ENCODE measurements at places on chromosomes 7 and 10. TPM values are rescaled to one million over a fixed set of nuclear protein-coding genes. Genes with fewer than 3 reads are reported as not detected.

Gene CELF2
- 0.51 TPM for total RNA-seq

- peak; percentile 3 for DNase-seq
These were observed 74.7 kb downstream of the ABCA13 start for GRCh38 chr7:48245751-48246472.

Gene ADGRA1
- not detected for total RNA-seq

Gene ZNF273
- 6.3 TPM for total RNA-seq

DNA sequence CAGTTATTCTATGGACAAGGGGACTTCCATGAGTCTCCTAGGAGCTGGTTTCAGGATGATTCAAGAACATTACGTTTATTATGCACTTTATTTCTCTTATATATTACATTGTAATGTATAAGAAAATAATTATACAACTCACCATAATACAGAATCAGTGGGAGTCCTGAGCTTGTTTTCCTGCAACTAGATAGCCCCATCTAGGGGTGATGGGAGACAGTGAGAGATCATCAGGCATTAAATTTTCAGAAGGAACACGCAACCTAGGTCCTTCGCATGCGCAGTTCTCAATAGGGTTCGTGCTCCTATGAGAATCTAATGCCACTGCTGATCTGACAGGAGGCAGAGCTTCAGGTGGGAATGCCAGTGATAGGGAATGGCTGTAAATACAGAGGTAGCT lies 137.9 kb downstream of the ANKRD30A start:
- DNase-seq: no peak

DNA sequence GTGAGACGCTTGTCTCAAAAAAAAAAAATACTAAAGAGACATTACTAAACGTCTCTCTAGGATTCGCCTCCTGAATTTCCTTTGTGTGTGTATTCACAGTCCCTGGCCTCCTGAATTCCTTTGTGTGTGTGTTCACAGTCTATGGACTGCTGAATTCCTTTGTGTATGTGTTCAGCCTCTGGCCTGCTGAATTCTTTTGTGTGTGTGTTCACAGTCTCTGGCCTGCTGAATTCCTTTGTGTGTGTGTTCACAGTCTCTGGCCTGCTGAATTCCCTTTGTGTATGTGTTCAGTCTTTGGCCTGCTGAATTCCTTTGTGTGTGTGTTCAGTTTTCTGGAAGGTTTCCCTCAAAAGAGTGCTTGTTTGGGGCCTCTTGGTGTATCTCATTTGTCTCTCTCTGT lies 8.2 kb downstream of the BMS1 start:
- no peak for DNase-seq
